GM20000 (cell line): ENCODE measurements at places on chromosomes 13 and 19.

- peak; percentile 65 for DNase-seq
These were observed 2.0 kb downstream of the PTH2 start for GRCh38 chr19:49421039-49421877.

DNA sequence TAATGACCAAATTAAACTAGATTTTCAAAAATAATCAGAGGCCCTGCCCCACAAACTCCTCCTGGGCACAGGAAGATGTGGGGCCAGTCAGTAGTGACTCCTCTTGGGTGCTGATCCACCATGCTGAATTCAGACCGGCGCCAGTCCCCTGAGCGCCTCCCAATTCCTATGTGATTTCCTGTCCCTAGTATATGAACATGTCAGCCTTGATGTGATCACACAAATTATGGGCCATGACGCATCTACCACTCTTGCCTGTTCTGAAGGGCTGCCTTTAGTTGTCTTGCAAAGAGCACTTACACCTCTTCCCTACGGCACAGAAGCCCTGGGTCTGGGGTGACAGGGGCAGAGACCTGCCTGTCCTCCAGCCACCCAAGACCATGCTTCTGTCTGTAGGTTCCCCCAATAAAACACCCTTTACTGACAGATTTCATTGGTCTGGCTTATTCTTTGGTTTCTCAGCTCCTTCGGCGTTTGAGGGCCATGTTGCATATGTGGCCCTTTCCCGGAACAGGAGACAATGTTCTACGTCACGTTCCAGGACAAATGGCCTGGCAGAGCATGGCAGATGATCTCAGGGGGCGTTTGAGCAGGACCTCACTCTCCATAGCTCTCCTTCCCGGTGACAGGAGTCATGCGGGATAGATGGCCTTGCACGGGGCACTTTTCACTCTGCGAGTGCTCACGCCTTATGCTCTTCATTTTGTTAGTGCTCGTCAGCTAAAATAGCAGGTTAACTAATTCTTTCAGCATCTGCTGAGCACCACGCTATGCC, 5.6 kb upstream of the ATP11A start:
- DNase-seq = no peak

- no peak for DNase-seq
These were observed 5.2 kb downstream of the SPATA13 start for GRCh38 chr13:24165746-24166145.

GRCh38 chr19:52115526-52116053, 20.0 kb upstream of the ZNF841 start:
- DNase-seq = no peak

GRCh38 chr19:40252395-40252794, 25.9 kb upstream of the CCNP start:
- DNase-seq = no peak

DNA sequence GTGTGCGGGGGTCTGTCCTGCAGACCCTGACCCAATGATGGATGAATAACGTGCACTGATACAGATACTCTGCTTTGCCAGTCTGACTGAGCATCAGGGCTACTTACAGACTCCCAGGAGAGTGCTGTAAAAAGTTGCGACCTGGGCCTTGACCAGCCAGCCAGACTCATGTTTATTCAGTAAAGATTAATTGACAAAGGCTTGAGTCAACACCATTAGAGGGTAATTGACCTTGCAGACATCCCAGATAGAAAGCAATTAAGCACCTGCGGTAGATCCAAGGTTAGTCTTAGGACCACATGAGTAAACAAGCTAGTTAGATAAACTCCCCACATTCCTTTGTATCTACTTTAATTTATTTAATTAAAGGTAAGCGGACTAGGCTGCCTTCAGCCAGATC, 10.4 kb downstream of the NUDT19 start:
- no peak for DNase-seq

DNA sequence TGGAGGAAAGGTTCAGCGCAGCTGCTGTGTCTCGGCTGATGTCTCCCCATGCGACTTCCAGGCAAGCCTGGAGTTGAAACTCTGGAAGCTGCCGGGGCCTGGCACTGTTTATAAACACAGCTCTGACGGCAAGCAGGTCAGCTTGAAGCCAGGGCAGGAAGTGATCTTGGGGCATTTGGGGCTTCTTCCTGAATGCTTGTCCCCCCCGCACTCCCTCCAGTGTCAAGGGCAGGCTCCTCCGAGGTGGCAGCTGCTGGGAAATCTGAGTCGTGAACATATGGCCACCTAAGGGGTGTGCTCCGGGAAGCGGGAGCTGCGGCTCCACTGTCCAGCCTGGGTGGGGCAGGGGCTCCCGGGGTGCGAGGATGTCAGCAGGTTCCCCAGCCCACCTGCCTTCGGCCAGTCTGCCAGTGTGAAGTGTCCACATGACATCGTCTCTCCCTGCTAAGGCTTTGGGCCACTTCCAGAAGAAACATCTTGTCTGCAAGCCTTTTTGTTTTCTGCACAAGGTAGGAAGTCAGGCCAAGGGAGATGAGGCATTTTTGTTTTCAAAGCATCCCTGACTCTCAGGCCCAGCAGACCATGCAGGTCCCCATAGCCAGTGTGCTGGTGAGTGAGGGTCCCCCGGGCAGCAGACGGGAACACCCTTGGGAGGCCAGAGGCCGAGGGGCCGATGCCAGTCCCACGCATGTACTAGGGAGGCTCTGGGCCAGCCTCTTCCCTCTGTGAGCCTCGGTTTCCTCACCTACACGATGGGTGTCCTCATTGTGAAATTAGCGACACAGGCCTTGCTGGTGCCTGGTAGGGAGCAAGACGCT, 2.7 kb downstream of the PIAS4 start:
- no peak for DNase-seq

DNA sequence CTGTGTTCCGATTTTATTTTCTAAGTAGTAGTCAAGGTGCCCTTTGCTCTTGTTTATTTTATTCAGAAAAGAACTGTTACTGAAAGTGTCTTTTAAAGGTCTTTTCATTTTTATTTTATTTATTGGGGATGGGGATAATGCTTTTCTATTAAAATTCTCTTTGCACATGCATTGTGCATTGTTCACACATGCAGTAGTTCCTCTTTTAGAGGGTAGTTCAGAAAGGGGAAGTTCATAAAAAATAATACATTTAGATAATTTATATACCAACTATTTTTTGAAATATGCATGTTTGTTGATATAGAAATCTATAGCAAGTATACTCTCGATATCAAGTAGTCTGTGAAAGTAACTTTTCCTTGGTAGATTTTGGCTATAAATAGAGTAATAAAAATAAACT, 3.5 kb downstream of the GPC5 start:
- no peak for DNase-seq

- DNase-seq = no peak
These were observed 18.5 kb upstream of the FAM216B start for GRCh38 chr13:42762917-42763316.

DNA sequence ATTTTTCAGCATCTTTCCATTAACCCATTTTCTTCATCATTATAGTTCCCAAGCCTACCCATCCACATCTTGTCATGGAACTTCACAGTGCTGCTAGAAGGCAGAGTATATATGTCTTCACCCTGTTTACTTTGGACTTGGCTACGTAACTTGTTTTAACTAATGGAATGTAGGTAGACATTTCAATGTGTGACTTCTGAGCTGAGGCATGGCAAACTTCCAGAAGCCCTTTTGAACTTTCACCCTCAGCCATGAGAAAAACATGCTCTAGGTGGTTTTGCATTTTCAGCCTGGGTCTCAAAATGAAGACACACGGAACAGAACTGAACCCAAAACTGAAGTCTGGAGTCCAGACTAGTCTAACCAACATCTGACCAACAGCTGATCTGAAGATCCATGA, 3.2 kb downstream of the TEX30 start:
- DNase-seq = no peak

GRCh38 chr13:37598597-37598996, at the start of gene POSTN:
POSTN (minus strand) TSS chr13:37598768; CDS start chr13:37598726, 42 bp downstream.
- DNase-seq = no peak

DNA sequence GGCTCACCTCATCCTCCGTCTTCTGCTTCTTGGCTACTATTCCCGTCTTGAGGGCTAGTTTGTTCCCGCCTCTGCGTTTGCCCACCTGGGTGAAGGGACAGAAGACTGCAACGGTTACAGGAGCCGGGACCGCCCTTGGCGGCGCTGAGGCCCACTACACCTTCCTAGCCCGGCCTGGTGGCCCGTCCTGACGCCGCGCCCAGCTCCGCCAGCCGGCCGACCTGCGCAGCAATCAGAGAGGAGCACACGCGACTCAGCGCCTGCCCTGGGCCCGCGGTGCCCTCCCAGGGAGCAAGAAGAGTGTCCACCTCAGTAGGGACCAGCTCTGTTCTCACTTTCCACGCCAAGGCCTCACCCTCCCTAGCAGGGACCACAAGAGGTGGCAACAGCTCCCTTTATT, 3.1 kb downstream of the TRIR start:
- DNase-seq = no peak

DNA sequence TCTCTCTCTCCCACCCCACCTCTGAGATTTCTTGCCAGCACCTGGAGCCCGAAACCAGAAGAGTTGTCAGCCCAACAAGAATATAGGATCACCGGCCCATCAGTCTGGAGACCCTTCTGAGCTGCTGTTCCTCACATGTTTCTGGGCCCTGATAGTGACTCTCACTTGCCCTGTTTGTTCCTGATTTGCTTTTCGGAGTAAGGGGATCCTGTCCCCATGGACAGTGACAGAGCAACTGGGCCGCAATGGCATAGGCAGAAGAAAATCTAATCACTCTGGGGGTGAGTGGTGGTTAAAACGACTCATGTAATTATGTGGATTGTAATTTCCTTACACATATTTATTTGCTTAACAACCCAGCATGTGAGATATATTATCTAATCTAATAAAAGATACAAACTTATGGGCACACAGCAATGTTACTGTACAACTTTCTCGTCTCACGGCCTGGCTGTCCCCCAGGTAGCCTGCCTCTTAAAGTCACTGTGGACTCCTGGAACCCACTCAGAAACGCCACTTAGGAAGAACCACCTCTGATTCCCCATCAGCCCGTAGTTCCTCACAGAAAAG, 663 bp upstream of the SMAD9 start:
- peak; percentile 23 for DNase-seq

- DNase-seq = no peak
These were observed 9.5 kb downstream of the RASL11A start for GRCh38 chr13:27280009-27280656.

GRCh38 chr13:20264271-20265018, 32.3 kb upstream of the GJB6 start:
- DNase-seq = peak; percentile 46

DNA sequence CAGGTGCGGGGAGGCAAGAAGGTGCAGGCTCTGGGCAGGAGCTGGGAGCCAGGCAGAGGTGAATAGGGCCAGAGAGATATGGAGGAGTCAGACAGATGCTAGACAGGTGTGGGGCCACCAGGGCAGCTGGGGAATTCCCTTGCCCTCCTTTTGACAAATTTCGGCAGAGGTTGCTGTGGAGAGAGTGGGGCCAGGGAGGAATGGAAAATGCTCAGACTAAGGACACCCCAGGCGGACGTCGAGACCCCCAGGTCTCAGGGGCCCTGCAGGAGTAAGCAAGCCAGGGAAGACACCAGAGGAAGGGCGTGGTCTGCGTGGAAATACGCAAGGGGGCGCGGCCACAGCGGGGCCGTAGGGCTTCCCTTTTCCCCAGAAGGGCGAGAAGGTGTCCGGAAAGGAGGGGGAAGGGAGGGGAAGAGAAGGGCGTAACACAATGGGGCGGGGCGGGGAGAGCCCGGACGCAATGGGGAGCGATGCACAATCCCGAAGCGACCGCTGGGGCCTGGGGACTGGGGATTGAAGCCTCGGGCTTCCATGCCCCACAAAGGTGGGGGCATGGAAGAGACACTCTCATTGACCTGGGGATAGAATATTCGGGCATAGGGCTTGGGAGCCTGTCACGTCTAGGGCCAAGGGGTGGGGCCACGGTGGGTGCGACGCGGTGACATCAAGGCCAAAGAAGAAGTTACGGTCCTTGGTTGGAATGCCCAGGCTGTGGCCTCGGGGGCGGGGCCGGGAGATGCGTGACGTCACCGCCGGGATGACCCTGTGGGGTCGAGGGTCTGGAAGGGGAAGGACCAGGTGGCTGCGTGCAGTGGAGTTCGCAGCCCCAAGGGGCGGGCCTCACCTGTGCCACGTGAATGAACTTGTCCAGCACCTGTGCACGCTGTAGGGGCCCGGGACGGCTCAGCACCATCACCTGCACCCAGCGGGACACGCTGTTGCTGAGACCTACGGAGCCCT, 8.2 kb downstream of the RASGRP4 start:
- DNase-seq = peak; percentile 67

DNA sequence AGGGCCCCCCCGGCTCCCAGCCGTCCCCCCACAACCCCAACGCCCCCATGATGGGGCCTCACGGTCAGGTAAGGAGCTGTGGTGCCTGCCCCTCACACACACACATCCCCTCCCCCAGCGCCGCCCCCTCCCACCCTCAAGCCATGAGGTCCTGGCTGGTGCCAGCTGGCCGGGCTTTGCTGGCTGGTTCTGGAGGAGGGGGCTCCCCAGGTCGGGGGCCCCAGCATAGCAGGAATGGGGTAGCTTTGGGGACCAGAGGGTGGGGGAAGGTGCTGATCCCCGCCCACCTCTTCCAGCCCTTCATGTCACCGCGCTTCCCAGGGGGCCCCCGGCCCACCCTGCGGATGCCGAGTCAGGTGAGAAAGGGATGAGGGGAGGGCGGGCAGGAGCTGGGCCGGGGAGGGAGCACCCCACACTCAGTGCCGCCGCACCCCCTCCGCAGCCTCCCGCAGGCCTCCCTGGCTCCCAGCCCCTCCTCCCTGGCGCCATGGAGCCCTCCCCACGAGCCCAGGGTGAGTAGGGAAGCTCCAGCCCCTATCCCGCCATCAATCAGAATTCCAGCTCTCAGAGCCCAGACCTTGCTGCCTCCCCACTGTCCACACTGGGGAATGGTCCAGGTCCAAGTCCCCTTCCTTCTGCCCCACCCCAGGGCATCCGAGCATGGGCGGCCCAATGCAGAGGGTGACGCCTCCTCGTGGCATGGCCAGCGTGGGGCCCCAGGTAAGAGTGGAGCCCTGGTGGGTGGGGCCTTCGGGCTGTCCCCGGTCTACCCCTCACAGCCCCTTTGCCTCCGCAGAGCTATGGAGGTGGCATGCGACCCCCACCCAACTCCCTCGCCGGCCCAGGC, 6.4 kb downstream of the ISYNA1 start:
- DNase-seq = no peak

- no peak for DNase-seq
These were observed 16.1 kb downstream of the COL4A1 start for GRCh38 chr13:110290826-110291225.

GRCh38 chr13:42211704-42212464, 60.1 kb upstream of the AKAP11 start:
- no peak for DNase-seq

DNA sequence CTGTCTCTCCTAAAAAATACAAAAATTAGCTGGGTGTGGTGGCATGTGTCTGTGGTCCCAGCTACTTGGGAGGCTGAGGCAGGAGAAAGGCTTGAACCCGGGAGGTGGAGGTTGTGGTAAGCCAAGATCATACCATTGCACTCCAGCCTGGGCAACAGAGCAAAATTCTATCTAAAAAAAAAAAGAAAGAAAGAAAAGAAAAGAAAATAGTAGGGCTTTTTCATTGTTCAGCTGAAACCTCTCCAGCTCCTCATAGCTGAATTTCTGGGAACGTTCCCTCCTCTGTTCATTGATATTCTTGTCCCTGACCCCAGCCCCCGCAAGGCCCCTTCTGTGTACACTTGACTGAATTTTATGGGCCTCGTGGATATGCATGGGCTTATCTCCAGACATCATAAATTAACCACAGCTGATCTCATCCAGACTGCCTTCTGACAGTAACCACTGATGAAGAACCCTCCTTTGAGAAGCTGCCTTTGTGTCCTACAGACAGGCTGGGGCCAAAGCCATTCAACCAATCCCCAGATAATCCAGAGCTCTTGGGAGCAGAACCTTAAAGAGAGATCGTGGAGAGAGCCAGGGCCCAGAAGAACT, at the start of gene ELSPBP1:
Gene ELSPBP1, plus strand, starts transcription at position 424 of the 594 bp plus-strand sequence. CDS start 14,036 bp downstream, outside the sequence.
- DNase-seq = no peak

- DNase-seq = no peak
These were observed 53.2 kb downstream of the C13orf42 start for GRCh38 chr13:51057906-51058305.
